ENCODE measurements at places on chromosomes 5 and 9.

- no peak for DNase-seq
Observed at GRCh38 chr5:133602835-133603380, 9.4 kb downstream of the FSTL4 start.

DNA sequence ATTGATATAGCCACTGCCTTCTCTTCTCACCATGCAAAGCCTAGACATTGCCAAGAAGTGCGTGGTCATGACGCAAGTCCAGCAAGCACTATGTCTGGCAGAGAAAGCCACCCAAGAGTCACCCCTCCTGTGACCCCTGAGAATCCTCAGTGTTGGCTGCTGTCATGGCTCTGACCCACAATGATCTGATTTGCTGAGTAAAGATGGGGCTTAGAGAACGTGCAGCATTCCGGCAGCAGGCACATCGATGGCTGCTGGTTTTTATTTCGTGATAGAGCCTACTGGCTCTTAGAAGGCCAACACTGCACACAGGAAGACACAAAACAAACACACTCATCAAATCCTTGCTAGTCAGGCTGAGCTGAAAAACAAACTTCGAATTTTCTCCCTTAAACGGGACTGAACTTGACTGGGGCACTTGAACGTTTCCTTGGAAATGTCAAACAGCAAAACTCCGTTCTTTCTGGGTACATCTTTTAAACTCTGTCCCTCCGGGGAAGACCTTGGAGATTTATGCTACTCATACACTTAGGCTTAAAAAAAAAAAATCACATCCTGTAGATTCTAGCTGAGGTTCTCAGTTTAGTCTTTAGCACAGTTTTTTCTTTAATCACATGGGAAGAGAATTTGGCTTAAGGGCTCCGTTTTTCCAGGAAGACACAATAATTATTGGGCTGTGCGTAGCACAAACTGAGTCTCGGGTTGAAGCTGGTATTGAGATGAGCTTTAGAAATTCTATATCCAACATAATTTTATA, 88.2 kb upstream of the BASP1 start:
- DNase-seq: no peak

DNA sequence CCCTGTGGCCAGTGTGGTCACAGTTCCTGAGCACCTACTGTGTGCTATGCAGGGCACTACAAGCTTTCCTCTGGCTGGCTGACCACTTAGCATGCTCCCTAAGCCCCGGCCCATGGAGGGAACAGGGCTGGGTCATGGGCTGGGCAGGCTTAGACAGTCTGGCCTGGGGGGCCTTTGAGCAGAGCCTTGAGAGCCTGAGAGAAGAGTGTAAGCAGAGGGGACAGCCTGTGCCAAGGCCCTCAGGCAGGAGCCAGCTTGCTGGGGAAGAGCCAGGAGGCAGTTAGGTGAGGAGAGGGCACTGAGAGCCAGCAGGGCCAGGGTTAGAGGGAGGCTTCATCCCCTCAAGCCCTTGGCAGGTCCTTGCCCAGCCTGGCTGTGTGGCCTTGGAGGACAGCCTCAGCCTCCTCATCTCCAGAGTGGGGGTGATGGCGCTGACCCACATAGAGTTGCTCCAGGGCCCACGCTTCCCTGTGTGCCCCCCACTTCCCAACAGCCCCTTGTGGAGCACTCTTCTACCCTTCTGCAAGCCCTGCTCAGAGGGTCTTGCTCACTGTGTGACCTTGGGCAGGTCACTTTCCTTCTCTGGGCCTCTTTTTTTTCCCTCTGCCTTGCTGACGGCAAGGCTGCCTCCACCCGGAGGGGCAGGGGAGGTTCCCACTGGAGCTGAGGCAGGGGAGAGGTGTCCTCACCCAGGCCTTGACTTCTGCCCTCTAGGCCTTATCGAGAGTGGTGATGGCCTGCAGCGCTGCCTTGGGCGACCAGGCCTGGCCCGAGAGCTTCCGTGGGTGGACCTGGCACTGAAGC, 107.1 kb downstream of the PHF2 start:
- no peak for DNase-seq

- no peak for DNase-seq
Observed at GRCh38 chr5:22835686-22836085, 17.5 kb downstream of the CDH12 start.

DNA sequence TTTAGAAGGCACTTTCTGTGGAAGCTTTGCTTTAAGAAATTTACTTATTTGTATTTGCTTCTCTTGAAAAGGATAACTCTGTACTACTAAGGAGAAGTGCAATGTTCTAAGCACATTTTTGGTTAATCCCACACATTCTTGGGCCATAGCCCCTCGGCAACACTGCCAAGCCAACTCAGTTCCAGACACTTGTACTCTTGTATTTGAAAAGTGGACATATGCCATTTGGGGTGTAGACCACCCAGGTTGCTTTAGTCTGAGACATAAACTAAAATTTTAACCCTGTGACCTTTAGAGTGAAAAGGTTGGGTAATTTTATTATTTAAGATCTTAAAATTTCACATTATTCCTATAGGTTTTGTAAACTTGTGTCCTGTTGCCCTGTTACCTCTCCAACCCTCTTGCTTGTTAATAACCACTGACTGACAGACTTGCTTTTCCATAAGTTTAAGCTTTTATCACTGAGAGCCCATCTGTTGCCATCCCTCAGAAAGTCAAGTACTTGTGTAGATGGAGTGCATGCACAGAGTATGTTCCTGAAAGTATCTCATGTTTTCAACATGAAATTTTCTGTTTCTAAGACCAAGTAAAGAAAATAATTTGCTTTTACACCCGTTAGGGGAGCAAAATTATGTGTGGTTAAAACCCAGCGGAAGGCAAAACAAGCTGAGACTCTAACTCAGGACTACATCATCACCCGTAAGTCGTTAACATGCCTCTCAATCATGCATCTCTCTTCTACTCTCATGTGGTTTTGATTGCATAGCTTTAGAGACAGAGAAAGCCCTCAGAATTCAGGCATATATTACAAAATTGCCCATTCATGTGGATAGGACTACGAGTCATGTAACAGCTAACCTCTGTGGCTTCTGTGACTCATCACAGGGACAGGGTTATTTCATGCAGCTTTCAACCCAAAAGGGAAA, 117.3 kb downstream of the GDNF start:
- DNase-seq: peak; percentile 98

- DNase-seq: no peak
Observed at GRCh38 chr5:107403228-107403953, 267.3 kb downstream of the EFNA5 start.

DNA sequence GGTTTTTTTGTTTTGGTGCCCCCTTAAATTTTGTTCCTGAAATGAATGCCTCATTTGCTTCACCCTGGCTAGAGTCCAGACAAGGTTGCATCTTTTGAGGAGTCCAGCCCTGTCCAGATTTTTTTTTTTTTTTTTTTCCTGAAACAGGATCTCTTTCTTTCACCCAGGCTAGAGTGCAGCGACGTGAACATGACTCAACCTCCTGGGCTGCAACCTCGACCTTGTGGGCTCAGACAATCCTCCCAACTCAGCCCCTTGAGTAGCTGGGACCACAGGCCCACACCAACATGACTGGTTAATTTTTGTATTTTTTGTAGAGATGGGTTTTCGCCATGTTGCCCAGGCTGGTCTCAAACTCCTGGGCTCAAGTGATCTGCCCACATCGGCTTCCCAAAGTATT, 469.0 kb upstream of the BRINP1 start:
- DNase-seq: no peak
